ENCODE measurements at places on chromosomes 5 and 9.

- DNase-seq: peak; percentile 81
- peaks cover 13% of the 10 kb centered on the region for H3K36me3 ChIP-seq
- peaks cover 11% of the 10 kb centered on the region for H3K27me3 ChIP-seq
- H3K4me3 ChIP-seq: peak overlapping the region; percentile 97
- peak overlapping the region; percentile 98 for H3K27ac ChIP-seq
- H3K4me1 ChIP-seq: peaks cover 34% of the 10 kb centered on the region
Observed at GRCh38 chr9:132769906-132770769, 99.9 kb downstream of the GTF3C4 start.

DNA sequence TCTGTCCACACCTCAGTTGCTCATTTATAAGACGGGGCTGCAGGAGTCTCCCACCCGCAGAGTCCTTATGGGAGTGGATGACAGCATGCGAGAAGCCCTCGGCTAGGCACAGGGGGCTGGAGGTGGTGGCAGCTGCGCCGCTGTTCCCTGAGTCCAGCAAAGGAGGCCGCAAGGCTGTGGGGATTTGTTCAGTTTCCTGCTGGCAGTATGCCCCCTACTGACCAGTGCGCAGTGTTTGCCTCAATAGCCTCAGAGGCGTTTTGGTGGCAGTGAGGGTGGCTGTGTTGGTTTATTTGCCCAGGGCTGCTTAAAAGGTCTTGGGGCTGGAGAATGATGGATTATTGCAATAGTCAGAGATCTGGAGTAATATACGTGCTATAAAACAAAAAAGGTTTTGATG is 176.3 kb upstream of the OTULINL start:
- H3K27ac ChIP-seq: no peak overlapping the region
- no peak for DNase-seq
- no peak overlapping the region for H3K4me3 ChIP-seq
- peaks cover 7% of the 10 kb centered on the region for H3K36me3 ChIP-seq
- peaks cover 33% of the 10 kb centered on the region for H3K4me1 ChIP-seq

- no peak overlapping the region for H3K4me3 ChIP-seq
- H3K4me1 ChIP-seq: no peaks in the 10 kb centered on the region
- no peak for DNase-seq
- no peak overlapping the region for H3K27ac ChIP-seq
- H3K36me3 ChIP-seq: no peaks in the 10 kb centered on the region
Observed at GRCh38 chr5:146586752-146587151, 70.8 kb upstream of the GPR151 start.

DNA sequence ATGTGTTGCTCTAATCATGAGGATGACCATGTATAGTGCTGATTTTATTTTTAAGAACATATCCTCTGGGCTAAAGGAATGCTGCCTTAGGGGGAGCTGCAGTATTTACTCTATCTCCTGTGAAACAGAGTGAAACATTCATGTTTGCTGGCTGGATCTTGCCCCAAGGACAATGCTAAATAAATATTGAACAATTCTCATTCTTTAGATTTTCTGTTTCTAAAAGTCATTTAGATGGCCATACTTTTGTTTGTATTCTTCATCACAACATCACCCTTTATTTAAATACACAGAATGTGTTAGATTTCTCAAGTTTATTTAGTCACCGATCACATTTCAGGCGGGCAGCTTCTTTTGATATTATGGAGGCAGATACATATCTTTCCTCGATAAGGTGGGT is 103.3 kb downstream of the ARHGEF28 start:
- no peak overlapping the region for H3K4me3 ChIP-seq
- DNase-seq: no peak
- H3K36me3 ChIP-seq: no peaks in the 10 kb centered on the region
- H3K4me1 ChIP-seq: no peaks in the 10 kb centered on the region
- peaks cover 3% of the 10 kb centered on the region for H3K27me3 ChIP-seq

GRCh38 chr5:107893642-107894041 is 222.9 kb upstream of the EFNA5 start:
- no peak overlapping the region for H3K4me3 ChIP-seq
- peaks cover 4% of the 10 kb centered on the region for H3K4me1 ChIP-seq
- H3K27ac ChIP-seq: no peak overlapping the region
- H3K36me3 ChIP-seq: peaks cover 2% of the 10 kb centered on the region

DNA sequence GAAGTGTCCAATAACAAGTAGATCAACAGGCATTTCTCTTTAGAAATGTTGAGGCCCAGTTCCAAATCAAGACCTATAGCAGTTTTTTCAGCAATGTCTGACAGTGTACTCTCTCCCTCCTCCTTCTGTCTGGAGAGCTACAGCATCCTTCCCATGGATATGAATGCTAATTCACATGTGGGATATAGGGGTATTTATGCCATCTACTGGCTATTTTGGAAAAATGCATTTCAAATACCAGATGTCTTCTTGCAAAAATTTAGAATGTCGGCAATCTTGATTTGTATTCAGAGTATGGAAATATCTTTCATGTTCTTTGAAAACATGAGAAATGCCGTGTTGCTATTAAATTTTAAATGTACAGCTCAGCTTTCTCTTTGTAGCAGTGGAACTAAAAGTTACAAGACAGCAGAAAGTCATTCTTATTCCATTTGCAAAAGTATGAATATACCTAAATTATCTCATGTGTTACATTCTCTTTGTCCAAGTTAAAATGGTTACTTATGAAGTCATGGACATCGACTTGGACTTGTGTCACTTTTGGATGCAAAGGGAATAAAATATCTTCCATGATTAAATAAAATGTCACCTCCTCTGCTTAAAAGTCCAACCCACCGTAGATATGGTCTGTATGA is 647.8 kb downstream of the TAF11L14 start:
- H3K27ac ChIP-seq: no peak overlapping the region
- no peaks in the 10 kb centered on the region for H3K36me3 ChIP-seq
- no peak overlapping the region for H3K4me3 ChIP-seq
- H3K4me1 ChIP-seq: no peaks in the 10 kb centered on the region

GRCh38 chr9:129093602-129094386 is 12.9 kb downstream of the DOLPP1 start:
- no peak overlapping the region for H3K4me3 ChIP-seq
- DNase-seq: no peak
- no peaks in the 10 kb centered on the region for H3K4me1 ChIP-seq

DNA sequence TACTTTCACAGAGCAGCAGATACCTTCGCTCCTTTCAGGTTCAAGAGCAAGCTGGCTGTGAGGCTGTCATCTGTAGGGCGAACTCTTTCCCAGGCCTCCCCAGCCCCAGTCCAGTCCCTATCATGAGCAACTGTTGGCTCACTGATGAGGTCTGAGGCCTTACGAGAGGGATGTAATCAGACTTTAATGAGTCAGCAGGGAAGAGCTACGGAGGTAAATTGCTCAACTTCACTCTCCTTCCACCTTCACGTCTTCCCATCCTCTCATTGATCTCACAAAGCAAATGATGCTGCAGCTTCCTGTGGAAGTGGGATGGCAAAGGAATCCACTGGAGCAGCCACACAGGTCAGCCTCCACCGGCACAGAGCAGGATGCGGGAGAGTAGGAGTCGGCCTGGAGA is 130.7 kb upstream of the TBCA start:
- H3K4me3 ChIP-seq: no peak overlapping the region
- peaks cover 14% of the 10 kb centered on the region for H3K27me3 ChIP-seq
- DNase-seq: no peak
- no peaks in the 10 kb centered on the region for H3K4me1 ChIP-seq
- H3K36me3 ChIP-seq: no peaks in the 10 kb centered on the region

GRCh38 chr5:66987126-66987525 is 209.5 kb downstream of the CD180 start:
- H3K4me3 ChIP-seq: no peak overlapping the region
- H3K27me3 ChIP-seq: peaks cover 6% of the 10 kb centered on the region
- no peak overlapping the region for H3K27ac ChIP-seq
- DNase-seq: no peak

DNA sequence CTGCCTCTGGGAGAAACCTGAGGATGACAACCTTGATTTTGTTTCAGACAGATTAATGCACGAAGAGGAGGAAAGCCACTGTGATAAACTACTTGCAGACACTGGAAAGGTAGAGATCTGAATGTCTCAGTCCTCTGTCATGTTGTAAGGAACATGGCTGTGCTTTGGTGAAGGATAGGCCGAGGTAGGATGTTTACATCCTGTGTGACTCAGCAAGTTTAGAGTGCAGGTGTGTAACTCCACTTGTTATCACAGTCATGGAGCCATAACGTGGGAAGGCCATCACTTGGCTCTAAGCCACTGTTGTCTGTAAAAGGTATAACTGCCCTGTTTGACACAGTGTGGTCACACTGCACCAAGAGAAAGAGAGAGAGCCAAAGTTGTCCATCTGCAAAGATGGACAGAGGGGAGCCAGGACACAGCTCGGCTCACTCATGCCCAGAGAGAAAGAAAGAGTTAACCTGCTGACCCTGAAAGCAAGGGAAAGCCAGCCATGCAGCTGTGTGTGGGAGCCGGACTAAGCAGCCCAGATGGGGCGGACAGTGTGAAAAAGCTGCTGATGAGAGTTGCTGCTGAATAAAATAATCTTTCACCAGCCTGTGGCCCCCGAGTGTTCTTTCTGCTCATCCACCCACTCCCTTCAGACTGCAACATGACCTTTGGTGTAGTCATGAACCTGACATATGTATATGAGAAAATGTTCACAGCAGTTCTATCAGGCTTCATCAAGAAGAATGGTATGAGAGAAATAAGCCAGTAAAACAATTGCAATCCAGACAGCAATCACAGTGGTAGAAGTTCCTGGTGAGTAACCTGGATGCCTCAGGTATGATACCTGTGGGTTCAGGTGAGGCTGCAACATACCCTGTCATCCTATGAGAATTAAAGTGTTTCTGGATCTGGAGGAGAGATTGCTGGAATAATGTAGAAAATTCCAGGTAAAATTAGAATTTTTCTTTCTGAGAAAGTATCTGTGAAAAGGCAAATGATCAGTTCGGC is 115.9 kb downstream of the TARS1 start:
- no peaks in the 10 kb centered on the region for H3K36me3 ChIP-seq
- peaks cover 5% of the 10 kb centered on the region for H3K4me1 ChIP-seq
- no peak overlapping the region for H3K27ac ChIP-seq

GRCh38 chr5:149605998-149606724 is 24.9 kb downstream of the ARHGEF37 start:
- peaks cover 16% of the 10 kb centered on the region for H3K4me1 ChIP-seq
- H3K36me3 ChIP-seq: no peaks in the 10 kb centered on the region
- H3K27me3 ChIP-seq: peaks cover 11% of the 10 kb centered on the region
- DNase-seq: no peak
- no peak overlapping the region for H3K4me3 ChIP-seq

- no peak overlapping the region for H3K4me3 ChIP-seq
- no peaks in the 10 kb centered on the region for H3K4me1 ChIP-seq
- no peaks in the 10 kb centered on the region for H3K27me3 ChIP-seq
- H3K36me3 ChIP-seq: no peaks in the 10 kb centered on the region
Observed at GRCh38 chr9:4182831-4183230, 117.0 kb downstream of the GLIS3 start.

- H3K4me3 ChIP-seq: no peak overlapping the region
- H3K27ac ChIP-seq: no peak overlapping the region
- H3K27me3 ChIP-seq: no peaks in the 10 kb centered on the region
- no peak for DNase-seq
Observed at GRCh38 chr5:14447958-14448911, 133.4 kb upstream of the OTULINL start.

GRCh38 chr5:1840741-1841521 is 39.7 kb downstream of the NDUFS6 start:
- no peak for DNase-seq
- no peak overlapping the region for H3K27ac ChIP-seq

- H3K27ac ChIP-seq: no peak overlapping the region
- peaks cover 83% of the 10 kb centered on the region for H3K27me3 ChIP-seq
- H3K36me3 ChIP-seq: no peaks in the 10 kb centered on the region
- no peak overlapping the region for H3K4me3 ChIP-seq
- no peak for DNase-seq
- H3K4me1 ChIP-seq: no peaks in the 10 kb centered on the region
Observed at GRCh38 chr5:141868541-141868940, 9.7 kb downstream of the PCDH1 start.

DNA sequence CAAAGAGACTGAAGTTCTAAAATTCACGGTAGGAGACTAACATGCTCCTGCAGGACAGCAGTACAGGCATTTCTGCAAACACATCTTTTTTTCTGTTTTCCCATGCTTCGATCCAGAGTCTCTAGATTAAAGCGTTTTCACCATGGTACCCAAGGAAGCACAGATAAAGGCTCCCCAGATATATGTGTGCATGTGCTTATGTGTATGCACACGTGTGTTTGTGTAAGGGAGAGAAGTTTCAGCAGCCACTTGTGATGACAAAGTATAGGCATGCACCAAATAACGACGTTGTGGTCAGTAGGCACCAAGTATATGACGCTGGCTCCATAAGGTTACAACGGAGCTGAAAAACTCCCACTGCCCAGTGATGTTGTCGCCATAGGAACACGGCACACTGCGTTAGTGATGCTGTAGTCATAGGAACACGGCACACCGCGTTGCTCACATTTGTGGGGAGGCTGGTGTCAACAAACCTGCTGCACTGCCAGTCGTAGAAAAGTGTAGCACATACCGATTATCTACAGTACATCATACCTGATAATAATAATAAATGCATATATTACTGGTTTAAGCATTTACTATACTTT is 21.7 kb downstream of the MED10 start:
- no peak overlapping the region for H3K27ac ChIP-seq
- H3K36me3 ChIP-seq: peaks cover 16% of the 10 kb centered on the region
- H3K4me1 ChIP-seq: peaks cover 28% of the 10 kb centered on the region
- DNase-seq: no peak

GRCh38 chr5:141260458-141261237 is 15.5 kb downstream of the PCDHB15 start:
- H3K4me3 ChIP-seq: no peak overlapping the region
- H3K36me3 ChIP-seq: peaks cover 8% of the 10 kb centered on the region
- DNase-seq: no peak
- no peaks in the 10 kb centered on the region for H3K4me1 ChIP-seq

GRCh38 chr9:22975951-22976350 is 529.3 kb downstream of the DMRTA1 start:
- H3K27me3 ChIP-seq: no peaks in the 10 kb centered on the region
- no peak overlapping the region for H3K27ac ChIP-seq
- no peak for DNase-seq

GRCh38 chr9:26301659-26302058 is 590.9 kb downstream of the CAAP1 start:
- H3K27ac ChIP-seq: no peak overlapping the region
- no peaks in the 10 kb centered on the region for H3K27me3 ChIP-seq
- H3K4me1 ChIP-seq: no peaks in the 10 kb centered on the region

DNA sequence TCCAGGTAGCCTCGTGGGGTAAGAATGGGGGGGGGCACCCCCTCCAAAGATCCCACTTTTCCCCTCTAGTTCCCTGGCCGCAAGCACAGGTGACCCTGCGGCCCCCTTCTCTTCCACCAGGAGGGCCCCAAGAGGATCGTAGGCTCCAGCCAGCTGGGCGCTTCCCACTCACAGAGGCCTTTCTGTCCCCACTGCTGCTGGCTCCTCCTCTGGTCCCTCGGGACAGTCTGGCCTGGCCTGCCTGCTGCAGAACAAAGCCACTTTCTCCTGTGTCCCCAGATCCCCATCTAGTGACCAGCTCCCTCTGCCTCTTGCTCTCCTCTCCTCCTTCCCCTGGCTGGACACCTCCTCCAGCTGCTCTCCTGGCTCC is 534 bp upstream of the SAPCD2 start:
- peaks cover 4% of the 10 kb centered on the region for H3K36me3 ChIP-seq
- no peak for DNase-seq
- peak overlapping the region; percentile 81 for H3K27ac ChIP-seq
- peak overlapping the region; percentile 80 for H3K4me3 ChIP-seq
- H3K4me1 ChIP-seq: peaks cover 34% of the 10 kb centered on the region
- H3K27me3 ChIP-seq: peaks cover 11% of the 10 kb centered on the region

- H3K4me1 ChIP-seq: no peaks in the 10 kb centered on the region
- H3K27ac ChIP-seq: no peak overlapping the region
- H3K36me3 ChIP-seq: no peaks in the 10 kb centered on the region
- no peaks in the 10 kb centered on the region for H3K27me3 ChIP-seq
Observed at GRCh38 chr5:53922508-53923498, 362.4 kb downstream of the NDUFS4 start.

Data from activated naive CD4-positive, alpha-beta T cell treated with anti-CD3 and anti-CD28 coated beads, Interleukin-2, amount 10 ng/mL, durations not matched to agents 7 days and 5 days (primary cell).